NCI-H187 treated with DMSO at 0.1 percent for 48 hours (cell line): ENCODE measurements at places on chromosomes 7 and 10.

GRCh38 chr7:87151729-87152111 is 533 bp upstream of the DMTF1 start:
- DNase-seq = no peak

GRCh38 chr10:35379226-35380137 is 43.2 kb downstream of the CCNY start:
- DNase-seq = no peak

DNA sequence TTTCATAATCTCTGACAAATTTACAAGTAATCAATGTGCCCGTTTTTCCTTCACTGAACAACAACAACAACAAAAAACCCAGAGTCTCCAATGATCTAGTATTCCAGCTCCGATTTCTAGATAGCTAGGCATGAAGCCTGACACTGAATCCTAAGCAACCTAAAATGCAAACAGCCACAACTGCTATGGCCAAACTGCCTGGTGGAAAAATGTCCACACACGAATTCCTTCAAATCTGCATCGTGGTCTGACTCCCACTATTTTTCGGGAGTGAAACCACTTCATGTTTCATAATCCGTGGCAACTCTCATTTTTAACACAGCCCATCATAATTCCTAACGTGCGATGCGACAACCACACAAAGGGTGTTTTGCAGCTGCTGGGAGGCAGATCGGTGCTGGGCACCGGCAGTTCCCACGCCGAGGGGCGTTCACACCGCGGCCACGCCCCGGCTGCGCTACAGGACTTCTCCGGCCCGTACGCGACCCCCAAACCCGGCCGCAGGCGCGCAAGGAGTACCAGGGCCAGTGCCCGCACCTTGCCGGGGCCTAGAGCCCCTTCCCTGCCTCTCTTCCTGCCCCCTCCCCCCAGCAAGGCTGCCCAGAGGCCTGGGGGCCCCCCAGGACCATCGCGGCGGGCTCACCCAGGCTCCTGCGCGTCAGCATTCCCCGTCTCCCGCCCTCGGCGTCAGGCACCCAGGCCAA is 814 bp downstream of the RUFY2 start:
- DNase-seq = no peak

- DNase-seq = no peak
Observed at GRCh38 chr10:35331894-35332640, 4.2 kb upstream of the CCNY start.

GRCh38 chr7:37208528-37208927 is 240.1 kb downstream of the ELMO1 start:
- no peak for DNase-seq

GRCh38 chr10:110013630-110014293 is 6.0 kb downstream of the ADD3 start:
- DNase-seq = no peak

DNA sequence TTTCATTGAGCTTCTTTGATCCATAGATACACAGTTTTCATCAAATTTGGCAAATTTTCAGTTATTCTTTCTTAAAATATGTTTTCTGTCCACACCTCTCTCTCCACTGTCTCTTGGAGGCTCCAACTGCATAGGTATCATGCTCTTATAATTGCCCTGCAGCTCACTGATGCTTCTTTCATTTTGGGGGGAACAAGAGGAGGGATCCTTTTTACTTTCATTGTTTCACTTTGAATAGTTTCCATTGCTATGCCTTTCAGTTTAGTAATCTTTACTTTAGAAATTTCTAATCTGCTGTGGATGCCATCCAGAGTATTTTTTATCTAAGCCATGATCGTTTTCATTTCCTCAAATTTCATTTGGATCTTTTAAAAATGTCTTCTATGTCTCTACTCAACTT is 32.9 kb downstream of the KBTBD2 start:
- DNase-seq = no peak

DNA sequence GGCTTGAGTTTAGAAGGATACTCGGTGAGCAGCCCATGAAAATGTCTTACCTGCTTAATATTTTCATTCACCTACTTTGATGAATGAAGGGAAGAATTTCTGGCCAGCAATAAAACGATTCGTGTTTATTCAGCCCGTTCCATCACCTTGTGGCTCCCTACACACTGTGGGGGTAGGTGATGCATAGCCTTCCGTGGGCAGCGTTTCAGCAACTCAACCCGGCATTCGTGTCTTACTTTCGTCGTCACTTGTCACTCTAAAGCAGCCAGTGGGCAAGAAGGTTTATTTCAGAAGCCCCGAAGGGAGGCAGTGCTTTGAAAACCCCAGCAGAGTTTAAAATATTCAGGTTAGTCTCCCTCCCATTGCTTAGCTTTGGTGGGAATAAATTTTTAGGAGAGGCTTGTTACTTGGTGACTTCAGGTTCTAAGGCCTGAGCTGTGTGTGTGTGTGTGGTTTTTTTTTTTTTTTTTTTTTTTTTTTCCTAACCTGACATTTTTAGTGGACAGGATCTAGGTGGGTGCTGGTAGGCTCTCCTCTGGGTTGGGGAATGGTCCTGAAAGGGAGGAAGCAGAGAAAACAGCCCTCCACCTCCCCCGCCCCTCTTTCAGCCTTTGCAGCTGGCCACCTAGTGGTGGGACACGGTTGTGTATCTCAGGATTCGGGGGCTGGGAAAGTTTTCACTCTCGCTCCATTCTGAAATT is 1.8 kb downstream of the GRK5 start:
- DNase-seq = no peak

DNA sequence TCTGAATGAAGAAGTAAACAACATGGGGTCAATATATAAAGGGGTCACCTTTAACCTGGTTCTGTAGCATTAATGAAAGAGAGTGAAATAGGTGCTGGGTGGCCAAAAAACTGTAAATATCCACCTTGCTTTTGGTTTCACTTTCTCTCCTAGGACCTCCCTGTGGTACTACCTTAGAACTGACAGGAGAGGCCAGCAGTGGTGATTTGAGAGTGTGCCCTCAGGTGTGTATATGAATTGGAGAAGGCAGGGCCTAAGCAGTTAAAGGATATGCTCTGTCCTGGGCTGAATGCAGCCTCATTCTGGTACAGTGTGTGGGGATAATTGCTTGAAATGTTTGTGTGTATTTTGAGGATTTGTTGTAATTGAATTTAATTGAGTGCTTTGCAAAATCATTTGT is 62.0 kb downstream of the BBS9 start:
- no peak for DNase-seq

GRCh38 chr7:152107945-152108344 is 82.5 kb downstream of the GALNT11 start:
- no peak for DNase-seq

DNA sequence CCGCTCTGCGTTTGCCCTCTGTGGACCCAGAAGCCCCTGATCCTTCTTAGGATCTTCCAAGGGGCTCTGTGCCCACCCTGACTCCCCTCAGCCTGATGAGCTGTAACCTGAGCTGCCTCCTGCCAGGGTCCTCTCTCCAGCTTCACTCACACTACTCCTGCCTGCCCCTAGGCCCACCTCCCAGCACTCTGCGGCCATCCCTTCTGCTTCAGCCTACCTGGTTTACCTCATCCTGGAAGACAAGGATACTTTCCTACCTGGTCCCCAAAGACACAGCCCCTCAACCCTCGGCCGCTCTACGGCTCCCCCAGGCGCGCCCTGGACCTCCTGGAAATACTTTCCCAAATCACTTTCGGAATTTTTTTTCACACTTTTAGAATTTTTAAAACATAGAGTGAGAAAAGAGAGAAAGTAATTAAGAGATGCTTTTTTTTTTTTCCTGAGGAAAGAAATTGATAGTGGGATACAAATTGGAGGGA is 6.4 kb upstream of the ZNF862 start:
- no peak for DNase-seq

GRCh38 chr10:113305871-113306270 is 247.0 kb upstream of the HABP2 start:
- DNase-seq = no peak

DNA sequence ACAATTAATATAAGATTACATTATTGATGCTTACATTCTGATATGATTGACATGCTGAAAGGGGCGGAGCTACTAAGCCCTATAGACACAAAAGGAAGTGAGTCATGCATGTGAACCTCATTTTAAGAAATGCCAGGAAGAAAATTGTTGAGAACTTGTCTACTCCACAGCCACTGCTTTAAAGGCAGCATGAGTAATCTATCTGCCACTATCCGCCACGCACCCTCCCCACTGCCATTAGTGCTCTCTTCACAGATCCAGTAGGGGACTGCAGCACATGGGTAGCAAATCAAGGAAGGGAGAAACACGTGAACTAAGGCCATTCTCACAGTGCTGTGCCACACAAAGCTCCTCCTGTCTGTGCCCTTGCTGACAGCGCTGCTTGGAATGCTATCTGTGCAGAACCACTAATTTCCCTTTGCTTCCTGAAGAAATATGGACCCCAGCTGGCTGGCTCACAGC is 524.8 kb downstream of the GRM8 start:
- DNase-seq = no peak

GRCh38 chr7:29146057-29146706 is at the start of gene CPVL:
TSS of gene CPVL (minus strand) at chr7:29146537. CDS start at chr7:29121061, 25,476 bp downstream.
- no peak for DNase-seq

- no peak for DNase-seq
Observed at GRCh38 chr7:5488286-5488878, 64.7 kb upstream of the TNRC18 start.

DNA sequence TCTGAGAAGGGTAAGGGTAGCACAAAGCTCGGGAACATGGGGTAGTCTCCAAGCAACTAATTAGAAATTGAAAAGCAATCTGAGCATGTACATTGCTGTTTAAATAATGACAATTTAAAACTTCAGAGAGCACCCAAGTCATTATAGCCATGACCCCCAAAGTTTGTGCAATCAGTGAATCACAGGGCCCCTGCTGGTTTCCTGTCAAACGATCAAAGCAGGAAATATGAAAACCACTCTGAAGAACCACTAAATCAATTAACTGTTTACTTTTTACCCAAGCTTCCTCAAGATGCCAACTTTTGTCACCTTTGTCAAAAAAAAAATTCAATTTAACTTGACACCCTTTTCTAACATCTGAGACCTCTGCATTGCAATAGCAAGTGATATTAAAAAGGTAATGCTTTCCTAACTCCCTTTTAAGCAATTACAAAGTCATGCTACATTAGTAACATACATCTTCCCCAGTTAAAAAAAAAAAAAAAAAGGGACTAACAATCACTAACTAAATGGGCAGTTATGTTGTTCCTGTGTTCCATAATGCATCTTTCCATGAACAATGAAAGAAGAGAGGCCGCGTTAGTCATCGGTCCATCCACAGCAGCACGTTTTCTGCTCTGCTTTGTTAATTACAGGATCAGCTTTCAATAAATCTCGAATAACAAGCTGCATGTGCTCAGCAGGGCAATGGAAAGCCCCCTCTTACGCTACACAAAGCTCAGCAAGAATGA is 80.6 kb downstream of the ETV1 start:
- no peak for DNase-seq

GRCh38 chr10:16891375-16892313 is 74.4 kb upstream of the RSU1 start:
- no peak for DNase-seq

- DNase-seq = no peak
Observed at GRCh38 chr10:114121031-114121430, 53.0 kb downstream of the CCDC186 start.

- no peak for DNase-seq
Observed at GRCh38 chr7:88322151-88322550, 15.5 kb upstream of the STEAP4 start.

GRCh38 chr7:27952456-27953285 is 212.7 kb downstream of the TAX1BP1 start:
- DNase-seq = no peak

DNA sequence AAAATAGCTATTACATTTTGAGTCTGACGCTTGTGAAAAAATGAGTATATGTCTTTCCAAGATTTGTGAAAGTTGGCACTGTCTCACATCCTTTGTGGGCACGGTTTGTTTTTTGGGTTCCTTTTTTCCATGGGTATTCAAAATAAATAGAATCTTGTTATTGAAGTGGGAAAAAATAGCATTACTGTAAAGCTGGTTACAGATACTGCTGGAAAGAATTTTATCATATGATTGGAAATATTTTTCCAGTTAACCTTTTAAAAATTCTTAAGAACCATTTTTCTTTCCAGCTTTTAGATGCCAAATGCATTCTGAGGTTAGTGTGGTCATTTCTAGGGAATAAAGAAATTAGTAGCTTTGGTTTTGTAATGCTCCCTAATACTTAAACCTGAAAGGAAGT is 11.4 kb downstream of the NET1 start:
- no peak for DNase-seq

DNA sequence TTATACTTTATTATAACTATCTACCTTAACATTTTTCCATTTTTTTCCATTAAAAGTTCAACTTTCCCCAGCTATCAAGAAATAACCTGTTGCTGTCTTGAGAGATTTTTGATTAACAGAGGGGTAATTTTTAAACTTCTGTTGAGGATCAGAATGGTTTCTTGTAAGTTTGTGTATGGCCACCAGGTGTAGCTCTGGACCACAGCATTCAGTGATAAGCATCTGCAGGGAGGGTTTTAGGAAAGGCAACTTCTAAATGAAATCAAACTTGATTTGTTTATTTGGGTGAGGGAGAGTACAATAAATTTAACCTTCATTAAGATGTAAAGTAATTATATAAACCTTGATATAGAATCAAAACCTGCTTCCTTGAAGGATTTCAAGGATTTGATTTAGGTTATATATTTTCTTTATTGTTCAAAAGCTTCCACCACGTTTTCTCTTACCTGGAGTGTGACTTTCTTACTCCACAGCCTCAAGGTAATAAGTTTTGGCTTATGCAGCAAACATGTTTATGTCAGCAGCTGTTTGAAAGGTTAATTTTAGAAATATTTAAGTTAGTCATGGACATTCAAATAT is 153.3 kb downstream of the STK31 start:
- DNase-seq = no peak

- no peak for DNase-seq
Observed at GRCh38 chr10:101121654-101122031, 9.5 kb upstream of the TLX1 start.

DNA sequence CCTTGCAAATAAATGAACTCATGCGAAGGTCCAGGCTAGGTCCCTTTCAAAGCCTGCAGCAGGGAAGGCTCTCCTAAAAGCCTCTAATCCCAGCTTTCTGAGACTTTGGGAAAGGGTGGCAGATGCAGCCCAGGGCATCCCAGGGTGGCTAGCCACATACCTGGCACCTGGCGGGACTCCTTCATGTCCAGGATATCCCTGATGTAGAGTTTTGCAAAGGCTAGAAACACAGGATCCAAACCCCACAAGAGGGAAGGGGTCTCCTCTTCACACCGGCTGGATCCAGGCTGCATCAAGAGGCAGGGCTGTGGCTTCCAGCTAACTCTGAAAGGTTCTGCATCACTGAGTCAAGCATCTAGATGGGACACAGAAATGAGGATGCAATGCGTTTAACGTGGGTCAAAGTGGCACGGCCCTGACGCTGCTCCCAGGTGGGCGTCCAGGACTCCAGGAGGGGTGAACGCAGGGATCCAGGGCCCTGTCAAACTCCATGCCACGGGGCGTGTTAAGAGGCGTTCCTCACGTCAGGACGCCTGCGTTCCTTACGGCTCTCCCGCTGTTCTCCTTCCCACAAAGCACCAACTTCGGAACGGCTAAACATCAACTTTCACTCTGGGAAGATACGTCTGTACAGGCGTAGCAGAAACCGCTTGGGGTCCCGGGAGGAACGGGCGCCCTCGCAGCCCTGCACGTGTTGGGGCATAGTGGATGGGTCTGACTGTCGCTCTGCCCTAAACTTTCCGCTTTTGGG is 507 bp downstream of the STN1 start:
- no peak for DNase-seq

- DNase-seq = no peak
Observed at GRCh38 chr7:133470-133869, 58.9 kb upstream of the FAM20C start.
